ENCODE measurements at places on chromosomes 6 and 20. TPM values are rescaled to one million over a fixed set of nuclear protein-coding genes. Genes with fewer than 3 reads are reported as not detected.

- no peak for ATAC-seq
Measured at GRCh38 chr6:84691978-84692623, 72.3 kb downstream of the TBX18 start.

DNA sequence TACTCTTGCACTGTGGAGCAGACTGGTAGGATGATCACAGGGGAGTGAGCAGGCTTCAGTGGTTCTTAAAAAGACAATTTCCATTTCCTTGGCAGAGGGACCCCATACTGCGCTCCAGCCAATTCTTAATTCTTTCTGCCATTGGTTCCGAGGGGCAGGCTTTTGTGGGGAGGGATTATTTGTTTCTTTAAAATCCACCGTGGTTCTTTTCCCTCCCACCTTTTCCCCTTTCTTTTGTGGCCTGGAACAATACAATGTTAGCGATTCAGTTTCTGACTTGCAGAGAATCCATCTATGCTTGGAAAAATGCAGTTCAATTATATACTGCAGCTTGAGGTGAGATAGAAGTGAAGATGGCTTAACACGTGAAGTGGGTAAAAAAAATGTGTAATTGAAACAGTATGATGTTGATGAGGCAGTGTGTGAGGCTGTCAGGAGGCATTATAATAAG, 379.0 kb upstream of the FLRT3 start:
- peak; percentile 49 for ATAC-seq

DNA sequence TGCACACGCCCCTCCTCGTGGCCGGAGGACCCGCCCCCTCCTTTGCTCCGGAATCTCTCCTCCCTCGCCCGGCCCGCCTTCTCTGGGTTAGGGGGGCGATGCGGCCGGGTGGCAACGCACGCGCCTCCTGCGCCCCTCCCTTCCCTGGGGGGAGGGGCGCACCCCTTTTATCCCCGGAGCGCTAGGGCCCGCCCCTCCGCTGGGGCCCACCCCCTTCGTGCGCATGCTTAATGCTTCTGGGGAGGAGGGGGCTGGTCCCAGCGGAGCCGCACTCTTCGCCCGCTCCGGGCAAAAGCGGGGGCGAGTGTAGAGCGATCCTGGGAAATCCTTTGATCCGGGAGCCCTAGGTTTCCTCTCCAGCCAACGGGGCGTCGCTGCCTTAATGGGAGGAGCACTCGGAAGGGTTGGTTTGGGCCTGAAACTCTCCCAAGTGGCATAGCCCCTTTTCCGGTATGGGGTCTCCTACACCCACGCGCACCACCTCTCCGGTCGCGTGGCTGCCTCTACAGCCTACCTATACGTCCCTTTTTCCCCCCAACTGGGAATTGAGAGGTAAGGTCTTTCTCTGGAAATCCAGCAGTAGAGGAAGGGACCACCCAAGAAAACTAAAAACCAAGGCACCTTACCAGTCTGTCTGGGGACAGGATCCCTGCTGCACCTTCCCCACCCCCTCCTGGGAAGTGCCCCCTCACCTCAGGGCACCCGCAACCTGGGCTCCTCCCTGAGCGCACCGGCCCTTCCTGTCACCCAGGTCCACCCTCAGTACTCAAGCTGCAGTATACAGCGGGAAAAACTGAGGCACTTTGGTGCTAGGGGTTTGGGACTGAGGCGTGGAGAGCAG, 2.1 kb downstream of the SOX12 start:
- peak; percentile 46 for ATAC-seq

DNA sequence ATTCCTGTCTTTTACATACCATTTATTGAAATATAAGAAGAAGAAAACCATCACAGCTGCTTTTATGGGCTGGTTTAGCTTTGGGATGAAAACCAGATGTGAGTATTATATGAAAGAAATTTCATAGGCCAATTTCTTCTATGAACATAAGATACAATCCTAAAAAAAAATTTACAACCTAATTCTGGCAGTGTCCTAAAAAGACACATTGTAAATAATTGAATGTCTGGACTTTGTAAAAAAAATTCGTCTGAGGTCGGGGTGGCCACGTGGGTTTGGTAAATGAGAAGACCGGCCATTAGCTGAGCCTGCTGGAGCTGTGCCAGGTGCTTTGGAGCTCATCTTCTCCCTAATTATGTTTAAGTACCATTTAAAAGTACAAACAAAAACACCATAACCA, 26.8 kb downstream of the DACT2 start:
- no peak for ATAC-seq

- no peak for ATAC-seq
Measured at GRCh38 chr20:54078296-54078984, 8.0 kb upstream of the BCAS1 start.

DNA sequence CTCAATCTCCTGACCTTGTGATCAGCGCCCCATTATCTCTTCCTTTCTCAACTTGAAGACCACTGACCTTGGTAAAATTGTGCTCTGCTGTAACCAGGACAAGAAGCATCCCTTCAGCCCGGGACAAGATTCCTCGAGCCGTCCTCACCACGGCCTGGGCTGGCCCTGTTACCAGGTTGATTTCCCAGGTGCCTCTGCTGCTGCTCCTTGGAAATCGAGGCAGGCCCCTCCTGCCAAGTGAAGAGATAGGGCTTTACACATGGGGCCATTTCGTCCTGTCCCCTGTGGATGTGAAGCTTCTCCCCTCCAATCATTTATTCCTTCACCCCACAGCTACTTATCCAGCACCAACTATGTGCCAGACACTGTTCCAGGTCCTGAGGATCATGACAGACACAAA, 21.5 kb downstream of the RAB44 start:
- no peak for ATAC-seq

- peak; percentile 97 for ATAC-seq
Measured at GRCh38 chr6:21885532-21886114, 292.1 kb downstream of the SOX4 start.

DNA sequence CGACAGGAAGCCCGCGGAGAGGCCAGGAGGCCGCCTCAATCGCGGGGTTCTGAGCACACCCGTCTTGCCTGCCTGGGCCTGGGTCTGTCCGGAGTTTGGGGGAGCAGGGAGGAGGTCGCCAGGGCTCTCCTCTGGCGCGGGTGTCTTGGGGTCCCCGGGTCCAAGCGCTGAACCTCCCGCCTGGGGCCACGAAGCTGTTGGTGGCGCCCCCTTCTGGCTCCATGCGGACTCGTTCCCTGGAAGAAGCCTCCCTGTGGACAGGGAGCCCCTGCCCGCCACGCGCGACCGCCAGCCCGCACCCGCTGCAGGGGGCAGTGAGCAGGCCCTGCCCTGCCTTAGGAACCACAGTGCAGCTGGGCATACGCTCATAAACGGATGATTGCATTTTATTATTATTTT, 44.7 kb downstream of the MCUR1 start:
- no peak for ATAC-seq

DNA sequence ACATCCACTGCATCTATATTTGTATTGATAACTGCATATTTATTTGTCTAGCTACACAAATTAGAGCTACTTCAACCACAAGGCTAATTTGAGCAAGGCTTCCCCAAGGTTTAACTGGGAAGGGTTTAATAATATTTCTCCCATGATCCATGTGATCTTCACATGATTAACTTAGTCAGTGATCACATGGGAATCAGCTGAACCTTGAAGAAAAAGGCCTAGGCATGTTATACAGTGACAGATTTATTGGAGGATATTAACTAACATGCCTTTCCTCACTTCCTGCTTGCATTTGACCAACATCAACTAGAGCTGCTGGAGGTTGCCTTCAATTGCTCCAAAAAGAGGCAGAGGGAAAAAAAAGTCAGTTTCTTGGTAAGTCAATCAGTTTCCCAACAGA, 417.0 kb downstream of the HAO1 start:
- ATAC-seq, result no peak

- ATAC-seq, result peak; percentile 96
Measured at GRCh38 chr20:47392015-47392720, 35.7 kb upstream of the ZMYND8 start.

- ATAC-seq, result peak; percentile 67
Measured at GRCh38 chr20:47991875-47992488, 206.7 kb upstream of the SULF2 start.

DNA sequence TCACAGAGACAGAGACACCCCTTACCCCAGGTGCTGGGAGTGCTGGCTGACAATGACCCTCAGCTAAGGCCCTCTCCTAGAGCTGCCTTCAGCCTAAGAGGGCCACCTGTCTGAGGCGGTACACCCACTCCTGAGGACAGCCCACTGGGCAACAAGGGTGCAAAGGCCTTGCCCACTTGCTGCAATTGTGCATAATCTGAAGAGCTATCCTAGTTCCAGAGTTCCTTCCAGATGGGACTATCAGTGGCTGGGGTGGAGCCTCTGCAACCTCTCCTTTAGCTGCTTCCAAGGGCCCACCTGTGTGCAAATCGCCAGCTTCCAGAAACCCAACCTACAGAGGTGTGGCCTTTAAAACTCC, 87.5 kb downstream of the PREX1 start:
- ATAC-seq, result no peak

- ATAC-seq, result no peak
Measured at GRCh38 chr6:33757906-33758305, 11.2 kb upstream of the IP6K3 start.

- ATAC-seq, result no peak
Measured at GRCh38 chr20:24995741-24996448, 3.3 kb upstream of the APMAP start.

- ATAC-seq, result no peak
Measured at GRCh38 chr20:13034115-13034514, 25.3 kb downstream of the SPTLC3 start.

DNA sequence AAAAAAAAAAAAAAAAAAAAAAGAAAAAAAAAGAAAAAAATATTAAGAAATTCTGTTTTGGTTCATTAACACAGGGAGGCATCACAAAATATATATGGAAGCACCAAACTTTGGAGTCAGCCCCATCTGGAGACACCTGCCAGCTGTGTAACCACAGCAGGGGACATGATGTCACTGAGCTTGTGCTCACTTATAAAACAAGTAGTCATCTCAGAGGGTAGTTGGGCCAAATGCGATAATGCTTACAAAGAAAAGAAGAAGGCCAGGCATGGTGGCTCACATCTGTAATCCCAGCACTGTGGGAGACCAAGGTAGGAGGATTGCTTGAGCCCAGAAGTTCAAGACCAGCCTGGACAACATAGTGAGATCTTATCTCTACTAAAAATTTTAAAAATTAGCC, 1.1 kb upstream of the BNIP5 start:
- ATAC-seq, result no peak

DNA sequence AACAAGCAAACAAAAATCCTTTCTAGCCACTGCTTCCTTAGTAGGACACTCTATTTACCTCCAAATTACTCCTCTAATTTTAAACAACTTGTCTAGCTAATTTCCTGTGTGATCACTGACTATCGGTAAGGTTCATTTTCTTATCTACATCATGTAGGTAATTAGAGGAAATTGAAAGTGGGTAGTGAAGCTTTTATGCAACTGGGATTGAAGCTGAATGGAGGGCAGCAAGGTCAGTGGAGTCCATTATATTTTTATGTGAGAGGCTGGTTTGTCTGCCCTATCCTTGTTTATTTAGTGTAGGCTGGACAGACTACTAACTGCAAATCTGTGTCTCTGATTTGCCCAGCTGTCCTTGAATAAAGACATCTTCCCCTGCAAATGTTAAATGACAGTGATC, 88.5 kb upstream of the SIM1 start:
- no peak for ATAC-seq

GRCh38 chr20:41064377-41064776, 35.8 kb downstream of the TOP1 start:
- no peak for ATAC-seq

NRSN1 gene
- not detected for total RNA-seq

HRH3 gene
- total RNA-seq, result 0.49 TPM

TMEM151B gene
- total RNA-seq, result 1.0 TPM

GSTA5 gene
- not detected for total RNA-seq

C4B gene
- 6.1 TPM for total RNA-seq

ENPP1 gene
- total RNA-seq, result 2.4 TPM

SNAI1 gene
- total RNA-seq, result 5.6 TPM

FBXL4 gene
- 13.6 TPM for total RNA-seq
